Cortex of kidney (tissue), 1 donor: ENCODE measurements at places on chromosomes 7 and 10.

DNA sequence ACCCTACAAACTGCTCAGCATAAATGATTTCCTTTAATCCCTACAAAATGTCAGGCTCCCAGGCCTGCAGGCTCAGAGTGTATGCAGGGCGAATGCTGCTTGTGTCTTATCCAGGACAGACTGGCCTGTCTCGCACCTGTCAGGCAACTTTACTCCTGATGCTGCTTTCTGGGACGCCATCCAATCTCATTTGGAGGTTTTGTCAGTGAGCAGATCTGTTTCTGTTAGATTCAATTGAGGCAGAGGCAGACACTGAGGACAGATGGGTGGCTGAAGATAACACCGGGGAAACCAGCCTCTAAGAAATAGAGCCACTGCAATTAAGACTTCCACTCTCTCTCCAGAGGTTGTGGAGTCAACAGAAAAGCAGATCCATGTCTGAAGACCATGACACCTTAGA lies 115.6 kb downstream of the DPP6 start:
- no peak for DNase-seq

DNA sequence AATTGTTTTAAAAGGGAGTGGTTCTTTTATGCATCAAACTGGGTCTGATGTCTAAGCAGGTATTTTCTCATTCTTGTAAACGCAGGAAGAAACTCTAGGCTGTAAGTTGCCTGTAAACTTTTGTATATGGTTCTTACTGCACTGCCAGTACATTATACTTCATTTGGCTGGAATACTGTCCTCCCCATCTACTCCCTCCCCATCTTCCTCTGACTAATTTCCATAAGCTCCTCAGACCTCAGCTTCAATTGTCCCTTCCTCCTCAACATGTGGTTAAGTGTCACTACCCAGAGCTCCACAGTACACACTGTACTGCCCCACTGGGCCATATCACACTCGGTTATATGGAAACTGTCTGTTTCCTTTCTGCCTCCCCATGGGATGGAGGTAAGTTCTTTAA lies 161.4 kb upstream of the MDFIC start:
- DNase-seq: no peak

GRCh38 chr10:110584006-110584405 lies 16.5 kb downstream of the SMC3 start:
- no peak for DNase-seq

GRCh38 chr10:1130995-1131790 lies 75.0 kb downstream of the WDR37 start:
- DNase-seq: no peak

DNA sequence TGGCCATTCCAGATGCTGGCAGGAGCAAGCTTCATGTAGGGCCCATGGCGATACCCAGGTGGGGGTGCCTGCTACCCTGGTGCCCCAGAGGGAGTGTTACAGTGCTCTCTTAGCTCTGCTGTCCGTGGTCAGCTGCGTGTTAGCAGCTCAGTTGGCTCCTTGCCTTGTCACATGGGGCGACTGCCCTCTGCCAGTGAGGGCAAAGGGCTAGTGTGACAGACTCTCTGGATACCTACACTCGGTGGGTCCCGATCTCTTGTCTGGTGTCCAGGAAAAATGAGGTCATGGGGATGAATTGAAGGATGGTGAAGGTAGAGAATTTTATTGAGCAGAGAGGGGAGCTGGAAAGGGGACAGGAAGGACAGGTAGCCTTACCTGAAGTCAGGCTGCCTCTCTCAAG lies 152.2 kb downstream of the CYP26A1 start:
- no peak for DNase-seq

DNA sequence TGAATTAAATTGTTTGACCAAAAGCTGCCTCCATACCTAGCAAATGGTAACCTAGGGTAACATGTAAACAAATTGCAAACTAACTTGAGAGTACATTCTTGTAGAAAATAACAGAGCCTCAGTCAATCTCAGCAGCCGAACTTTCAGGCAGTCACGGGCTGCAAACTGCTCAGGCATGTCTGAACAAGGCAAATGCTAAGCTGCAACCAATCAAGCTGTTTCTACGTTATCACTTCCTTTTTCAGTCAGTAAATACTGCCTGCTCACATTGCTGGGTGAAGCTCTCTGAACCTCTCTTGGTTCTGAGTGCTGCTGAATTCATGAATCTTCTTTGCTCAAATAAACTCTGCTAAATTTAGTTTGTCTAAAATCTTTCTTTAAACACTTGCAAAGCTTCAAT lies 1212.4 kb downstream of the SORCS1 start:
- DNase-seq: no peak

DNA sequence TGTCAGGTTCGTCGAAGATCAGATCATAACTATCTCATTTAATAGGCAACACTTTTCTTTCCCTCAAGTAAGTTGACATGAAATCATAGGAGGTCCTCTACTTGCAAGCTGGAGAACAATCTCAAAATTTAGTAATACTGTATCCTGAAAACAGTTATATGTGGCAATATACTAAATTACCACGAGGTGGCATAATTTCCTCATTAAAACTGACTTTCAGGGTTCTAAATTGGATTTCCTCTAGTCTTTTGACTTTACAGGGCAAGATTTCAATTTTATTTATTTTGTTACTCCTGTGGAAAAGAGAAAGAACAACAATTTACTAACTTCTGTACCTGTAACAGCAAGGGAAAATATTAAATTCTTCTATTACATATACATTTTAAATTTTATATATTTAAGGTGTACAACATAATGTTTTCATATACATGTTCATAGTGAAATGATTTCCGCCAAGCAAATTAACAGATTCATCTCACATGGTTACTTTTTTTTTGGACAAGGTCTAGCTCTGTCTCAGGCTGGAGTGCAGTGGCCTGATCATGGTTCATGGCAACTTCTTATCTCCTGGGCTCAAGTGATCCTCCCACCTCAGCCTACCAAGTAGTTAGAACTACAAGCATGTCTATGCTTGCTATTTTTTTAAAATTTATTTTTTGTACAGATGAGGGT lies 53.4 kb upstream of the CYP2C18 start:
- no peak for DNase-seq

- DNase-seq: no peak
Measured at GRCh38 chr7:3089493-3089892, 45.8 kb upstream of the CARD11 start.

- DNase-seq: no peak
Measured at GRCh38 chr10:132735923-132736391, 50.0 kb downstream of the NKX6-2 start.

DNA sequence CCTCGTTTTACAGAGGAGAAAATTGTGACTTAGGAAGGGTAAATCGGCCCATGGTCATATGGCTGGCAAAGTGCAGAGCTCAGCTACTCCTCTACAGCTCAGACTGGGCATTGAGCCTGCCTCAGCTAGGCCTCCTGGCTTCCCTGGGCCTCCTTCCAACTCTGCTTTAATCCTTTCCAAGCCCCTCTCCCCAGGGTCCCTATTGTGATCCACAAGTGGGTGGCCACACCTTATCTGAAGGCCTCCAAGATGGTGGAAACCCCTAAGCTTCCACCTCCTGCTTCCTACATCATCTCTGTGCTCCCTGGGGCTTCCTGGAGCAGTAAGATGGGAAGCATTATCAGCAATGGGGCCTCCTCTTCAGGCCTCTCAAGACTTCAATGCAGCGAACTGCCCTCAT lies 3.0 kb upstream of the LGI1 start:
- DNase-seq: no peak

DNA sequence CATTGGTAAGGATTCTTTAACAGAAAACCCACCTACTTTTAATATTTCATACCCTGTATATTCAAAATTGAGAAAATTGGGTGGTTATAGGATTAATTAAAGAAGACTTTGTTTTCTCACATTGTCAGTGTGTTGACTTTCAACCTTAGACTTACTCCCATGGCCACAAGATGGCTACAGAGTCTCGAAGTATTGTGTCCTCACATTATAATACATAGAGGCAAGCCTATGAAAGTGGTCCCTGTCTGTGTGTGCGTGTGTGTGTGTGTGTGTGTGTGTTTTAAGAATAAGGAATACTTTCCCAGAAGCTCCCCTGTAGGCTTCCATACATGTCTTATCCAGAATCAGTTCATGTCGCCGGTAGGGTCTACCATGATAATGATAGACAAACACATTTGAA lies 180.0 kb downstream of the PHF14 start:
- DNase-seq: no peak

DNA sequence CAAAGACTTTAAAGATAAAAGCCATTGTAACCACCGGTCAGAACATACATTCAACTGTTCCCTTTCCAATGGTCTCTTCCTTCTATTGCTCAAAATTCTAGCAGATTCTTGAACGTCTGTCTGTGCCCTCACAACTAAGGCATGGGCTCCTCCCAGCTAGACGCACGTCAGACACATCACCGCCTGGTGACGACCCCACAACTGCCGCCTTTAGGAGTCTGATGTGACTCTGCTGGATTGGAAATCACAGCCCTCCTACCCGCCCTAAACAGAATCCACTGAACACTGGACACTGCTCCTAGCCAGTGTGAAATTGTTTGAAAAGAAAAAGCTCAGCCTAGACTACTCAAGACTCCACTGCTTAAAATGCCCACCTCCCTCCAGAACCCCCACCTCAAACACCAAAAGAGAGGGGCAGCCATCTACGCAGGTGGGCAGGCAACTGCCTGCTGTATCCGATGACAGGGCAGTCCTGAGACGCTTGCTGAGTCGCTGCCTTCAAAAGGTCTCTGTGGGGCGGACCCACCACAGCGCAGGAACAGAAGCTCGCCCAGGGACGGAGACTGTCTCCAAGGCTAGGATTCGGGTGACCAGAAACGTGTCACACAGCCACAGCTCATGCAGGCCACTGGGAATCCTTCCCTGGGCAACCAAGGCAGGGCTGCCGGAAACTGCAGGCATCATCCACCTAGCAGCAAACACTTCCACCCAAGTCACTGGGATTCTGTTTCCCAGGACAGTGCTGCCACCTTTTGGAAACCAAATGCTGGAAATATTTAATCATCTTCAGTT lies 34.7 kb downstream of the GSDME start:
- no peak for DNase-seq

GRCh38 chr7:148545172-148545571 lies 45.4 kb upstream of the C7orf33 start:
- no peak for DNase-seq

DNA sequence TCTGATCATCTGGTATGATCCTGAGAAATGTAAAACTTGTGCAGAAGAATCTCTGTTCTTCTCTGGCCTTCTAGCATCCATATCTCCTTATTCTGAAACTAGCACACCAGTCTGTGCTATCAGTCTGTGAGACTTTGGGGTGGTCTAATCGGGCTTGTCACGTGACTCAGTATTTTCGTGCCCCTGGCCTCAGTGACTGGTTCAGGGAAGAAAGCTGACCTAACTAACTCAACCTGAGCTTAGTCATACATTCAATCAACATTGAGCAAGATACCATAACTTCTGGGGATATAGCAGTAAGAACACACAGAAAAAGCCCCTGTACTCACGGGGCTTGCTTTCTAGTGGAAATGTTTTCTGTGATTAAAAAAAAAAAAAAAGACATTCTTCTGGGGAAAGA lies 109.3 kb downstream of the DKK1 start:
- no peak for DNase-seq

DNA sequence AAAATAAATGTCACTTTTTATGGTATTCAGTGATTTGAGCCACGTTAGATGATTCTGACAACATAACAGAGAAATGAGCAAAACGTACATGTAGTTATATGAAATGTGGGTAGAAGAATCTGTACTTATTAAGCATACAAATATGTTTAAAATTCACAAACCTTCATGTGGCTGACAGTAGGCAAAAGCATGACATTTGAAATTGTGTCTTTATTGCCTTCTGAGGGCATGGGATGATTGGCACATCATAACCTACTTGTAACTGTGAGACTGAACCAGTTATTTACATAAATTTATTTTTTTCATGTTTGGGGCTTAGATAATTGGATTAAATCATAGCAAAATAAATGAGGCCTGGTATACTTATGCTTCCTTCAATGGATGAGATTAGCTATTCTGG lies 202.2 kb downstream of the DNAJB9 start:
- DNase-seq: no peak

DNA sequence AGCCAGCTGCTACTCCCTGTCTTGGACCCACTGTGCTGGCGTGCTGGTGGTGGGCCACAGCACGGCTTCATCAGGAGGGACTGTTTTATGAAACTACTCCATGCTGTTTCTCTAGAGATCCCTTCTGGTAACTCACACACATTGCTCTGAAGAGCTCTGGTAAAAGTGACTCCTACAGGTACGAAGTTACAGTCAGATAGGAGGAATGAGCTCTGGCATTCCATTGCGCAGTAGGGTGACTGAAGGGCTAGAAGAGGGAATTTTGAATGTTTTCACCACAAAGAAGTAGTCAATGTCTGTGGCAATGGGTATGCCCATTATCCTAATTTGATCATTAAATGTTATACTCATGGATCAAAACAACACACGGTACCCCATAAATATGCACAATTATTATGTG lies 609 bp downstream of the MAT1A start:
- no peak for DNase-seq

DNA sequence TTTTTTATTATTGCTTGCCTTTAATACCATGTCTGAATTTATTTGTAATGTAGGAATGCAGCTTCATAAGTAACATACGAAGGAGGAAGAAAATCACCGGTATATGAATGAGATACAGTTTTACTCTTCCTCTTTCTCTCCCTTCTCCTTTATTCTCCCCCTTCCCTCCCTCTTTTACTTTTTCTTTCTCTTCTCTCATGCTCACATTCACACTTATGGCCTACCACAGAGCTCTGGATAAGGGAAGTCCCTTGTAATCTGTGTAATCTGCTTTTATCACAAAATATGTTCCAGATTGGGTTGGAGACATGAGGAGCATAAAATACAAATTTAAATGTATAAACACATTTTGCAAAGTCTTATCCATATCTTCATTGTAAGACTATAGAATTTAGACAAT lies 59.4 kb downstream of the MDFIC start:
- no peak for DNase-seq

DNA sequence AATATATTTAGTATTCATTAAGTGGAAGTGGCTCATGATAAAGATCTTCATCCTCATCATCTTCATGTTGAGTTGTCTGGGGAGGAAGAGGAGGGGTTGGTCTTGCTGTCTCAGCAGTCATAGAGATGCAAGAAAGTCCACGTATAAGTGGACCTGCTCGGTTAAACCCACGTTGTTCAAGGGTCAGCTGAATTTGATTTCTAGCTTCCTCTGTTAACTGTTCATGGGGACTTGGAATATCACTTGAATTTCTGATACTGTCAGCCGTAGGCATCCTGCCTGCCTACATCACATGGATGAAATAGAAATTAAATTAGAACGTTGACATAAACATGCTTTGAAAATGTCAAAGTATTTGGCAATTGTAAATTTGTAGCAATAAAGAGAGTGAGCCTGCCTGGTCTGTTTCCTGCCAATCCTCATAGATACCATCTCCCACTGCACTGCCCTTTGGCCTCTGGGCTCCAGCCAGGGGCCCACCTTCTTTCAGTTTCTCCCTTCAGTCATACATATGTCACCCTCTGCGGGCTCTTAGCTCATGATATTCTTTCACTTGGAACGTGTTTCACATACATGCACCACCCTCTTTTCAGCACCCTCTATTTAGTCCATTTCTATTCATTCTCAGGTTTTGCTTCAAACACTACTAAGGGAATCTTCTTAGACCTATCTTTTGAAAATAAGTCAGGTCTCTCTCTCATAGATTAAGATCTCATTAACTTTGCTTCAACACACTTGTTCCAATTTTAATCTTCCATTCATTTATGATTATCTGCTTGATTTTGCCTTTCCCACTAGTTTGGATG lies 376.3 kb downstream of the IPMK start:
- no peak for DNase-seq
